ENCODE measurements at places on chromosomes 12 and 14.

GRCh38 chr14:55240526-55241178 lies 30.6 kb upstream of the FBXO34 start:
- DNase-seq = no peak

DNA sequence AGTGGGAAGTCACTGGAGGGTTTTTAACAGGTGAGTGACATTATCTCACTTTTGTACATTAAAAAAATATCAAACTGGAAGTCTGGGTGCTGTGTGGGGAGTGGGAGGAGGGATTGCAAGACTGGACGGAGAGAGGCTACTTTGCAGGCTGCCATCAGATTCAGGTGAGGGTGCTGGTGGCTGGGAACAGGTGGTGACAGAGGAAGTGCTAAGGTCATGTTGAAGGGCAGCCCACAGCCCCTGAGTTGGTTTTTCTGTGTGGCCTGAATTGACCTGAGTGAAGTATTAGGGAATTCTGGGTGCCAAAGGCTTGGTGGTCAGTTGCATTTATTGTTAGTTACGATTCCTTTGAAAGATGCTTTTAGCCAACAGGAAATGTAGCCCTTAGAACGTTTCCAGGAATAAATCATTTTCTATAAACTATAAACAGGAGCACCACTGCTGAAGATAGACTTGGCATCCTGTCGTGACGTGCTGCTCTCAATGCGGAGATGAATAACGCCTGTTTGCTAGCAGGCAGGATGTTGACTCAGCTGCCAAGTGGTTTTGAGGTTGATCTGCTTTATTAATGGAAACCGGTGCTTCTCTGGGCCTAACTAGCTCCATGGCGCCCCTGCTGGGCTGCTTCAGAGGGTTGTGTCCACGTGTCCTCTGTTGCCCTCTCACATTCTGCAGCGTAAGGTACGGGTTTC lies 707.5 kb upstream of the TMEM132C start:
- DNase-seq = peak; percentile 32

- DNase-seq = no peak
Observed at GRCh38 chr12:106892075-106892474, 63.6 kb upstream of the TMEM263 start.

- DNase-seq = no peak
Observed at GRCh38 chr14:90546767-90547166, 149.9 kb downstream of the CALM1 start.

DNA sequence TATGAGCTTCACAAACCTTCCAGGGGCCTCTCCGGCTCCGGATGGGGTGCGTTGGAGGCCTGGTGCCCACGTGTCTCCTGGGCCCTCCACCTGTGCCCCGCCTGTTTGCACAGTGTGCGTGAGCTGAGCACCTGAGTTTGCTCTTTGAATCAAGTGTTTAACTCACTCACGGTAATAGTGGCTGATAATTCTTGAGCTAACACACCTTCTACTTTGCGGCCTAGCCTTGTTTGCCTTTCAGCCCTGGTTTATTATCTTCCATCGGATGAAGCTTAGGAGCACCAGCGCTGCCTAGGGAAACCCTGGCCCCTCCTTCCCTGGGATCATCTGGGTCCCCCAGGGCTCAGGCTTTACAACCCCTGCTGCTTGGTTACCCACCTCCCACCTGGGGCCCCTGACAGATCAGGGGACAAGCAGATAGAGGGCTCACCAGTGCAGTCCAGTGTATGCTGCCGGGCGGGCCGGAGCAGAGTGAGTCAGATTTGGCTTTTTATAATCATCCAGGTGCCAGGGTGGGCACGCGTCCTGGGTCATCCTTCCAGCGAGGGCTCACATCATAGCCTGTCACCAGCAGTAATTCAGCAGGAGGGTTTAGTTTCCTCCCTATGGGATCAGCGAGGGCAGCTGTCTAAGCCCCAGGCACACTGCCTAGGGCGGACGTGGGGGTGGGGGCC lies 62.8 kb upstream of the RFLNA start:
- DNase-seq = no peak

- DNase-seq = no peak
Observed at GRCh38 chr12:111413442-111414086, 7.8 kb downstream of the SH2B3 start.

DNA sequence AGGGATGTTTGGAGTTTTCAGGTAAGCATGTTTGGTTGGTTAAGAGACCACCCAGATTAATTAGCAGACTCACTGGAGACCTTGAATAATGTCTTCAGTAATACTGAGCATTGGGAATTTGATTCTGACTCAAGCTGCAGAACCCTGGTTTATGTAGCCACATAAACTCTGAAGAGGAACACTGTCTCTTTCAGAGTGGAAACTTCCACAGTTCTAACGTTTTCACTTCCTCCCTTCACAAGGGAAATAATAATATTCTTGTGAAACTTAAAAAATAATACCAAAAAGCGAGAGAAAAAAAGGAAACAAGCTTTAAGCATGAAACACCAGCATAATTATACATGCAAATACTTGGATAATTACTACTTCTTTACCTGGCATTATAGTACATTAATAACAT lies 40.0 kb upstream of the ST8SIA1 start:
- no peak for DNase-seq

GRCh38 chr12:52055731-52056711 lies 4.8 kb downstream of the NR4A1 start:
- DNase-seq = no peak

DNA sequence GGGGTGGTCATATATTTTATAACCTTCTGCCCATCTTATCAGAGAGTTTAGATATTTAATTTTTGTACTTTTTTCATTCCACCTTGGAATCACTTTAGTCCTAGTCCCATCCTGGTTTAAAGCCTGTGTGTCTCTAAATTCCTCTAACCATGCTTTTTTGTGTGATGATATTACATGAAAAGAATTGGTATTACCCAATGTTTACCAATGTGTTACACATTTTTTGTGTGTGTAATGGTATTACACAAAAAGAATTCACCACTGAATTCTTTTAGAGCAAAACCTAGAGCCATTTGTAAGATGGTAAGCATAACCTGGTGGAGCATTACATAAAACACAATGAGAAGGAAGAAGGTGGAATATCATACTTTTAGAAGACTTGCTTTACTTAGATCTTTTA lies 77.5 kb downstream of the FAR2 start:
- DNase-seq = no peak

DNA sequence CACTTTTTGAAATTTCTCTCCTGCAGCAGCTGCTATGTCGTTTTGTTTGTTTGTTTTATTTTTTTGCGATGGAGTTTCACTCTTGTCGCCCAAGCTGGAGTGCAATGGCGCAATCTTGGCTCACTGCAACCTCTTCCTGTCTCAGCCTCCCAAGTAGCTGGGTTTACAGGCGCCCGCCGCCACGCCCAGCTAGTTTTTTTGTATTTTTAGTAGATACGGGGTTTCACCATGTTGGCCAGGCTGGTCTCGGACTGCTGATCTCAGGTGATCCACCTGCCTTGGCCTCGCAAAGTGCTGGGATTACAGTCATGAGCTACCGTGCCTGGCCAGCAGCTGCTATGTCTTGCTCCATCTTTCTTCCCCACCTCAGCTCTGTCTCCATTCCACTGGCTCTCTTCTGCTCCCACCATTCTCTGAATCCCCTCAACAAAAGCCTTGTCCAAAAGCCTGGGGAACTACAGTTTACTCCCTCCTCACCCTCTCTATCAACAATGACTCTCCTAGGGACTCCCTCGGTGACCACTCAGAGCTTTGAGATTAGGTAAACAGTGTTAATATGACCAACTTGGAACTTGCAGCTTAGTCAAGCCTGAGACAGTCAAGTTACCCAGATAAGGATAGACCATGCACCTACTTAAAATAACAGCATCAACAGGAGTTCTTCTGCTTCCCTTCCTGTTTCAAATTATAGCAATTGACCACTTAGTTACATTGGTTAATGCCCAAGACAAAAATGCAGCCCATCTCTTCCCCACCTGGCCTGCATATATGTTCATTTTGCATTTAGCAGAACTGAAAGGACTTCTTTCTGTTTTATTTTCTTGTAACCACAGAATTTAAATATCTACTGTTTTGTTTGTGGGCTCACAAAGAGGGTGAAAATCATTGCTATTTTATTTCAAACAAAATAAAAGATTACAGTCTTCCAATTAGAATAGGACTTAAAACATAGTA lies 189.0 kb upstream of the AMIGO2 start:
- DNase-seq = no peak

GRCh38 chr12:58500399-58500798 lies 419.9 kb downstream of the LRIG3 start:
- DNase-seq = no peak

DNA sequence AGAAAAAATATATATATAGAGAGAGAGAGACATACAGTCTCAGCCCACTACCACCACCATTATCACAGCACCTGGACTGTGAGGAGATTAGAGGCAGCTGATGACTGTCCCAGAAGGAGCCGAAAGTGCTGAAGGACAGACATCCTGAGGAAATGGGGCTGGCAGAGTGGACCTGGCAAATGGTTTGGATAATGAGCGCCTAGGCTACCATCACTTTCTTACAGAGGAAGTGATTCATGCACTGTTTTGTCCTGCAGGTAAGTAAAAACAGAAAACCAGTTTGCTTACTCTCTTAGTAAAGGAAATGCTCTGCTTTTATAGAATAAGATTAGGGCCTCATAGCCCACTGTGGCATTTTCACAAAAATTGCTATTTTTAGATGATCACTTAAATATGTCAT lies 28.6 kb upstream of the DNM1L start:
- no peak for DNase-seq

DNA sequence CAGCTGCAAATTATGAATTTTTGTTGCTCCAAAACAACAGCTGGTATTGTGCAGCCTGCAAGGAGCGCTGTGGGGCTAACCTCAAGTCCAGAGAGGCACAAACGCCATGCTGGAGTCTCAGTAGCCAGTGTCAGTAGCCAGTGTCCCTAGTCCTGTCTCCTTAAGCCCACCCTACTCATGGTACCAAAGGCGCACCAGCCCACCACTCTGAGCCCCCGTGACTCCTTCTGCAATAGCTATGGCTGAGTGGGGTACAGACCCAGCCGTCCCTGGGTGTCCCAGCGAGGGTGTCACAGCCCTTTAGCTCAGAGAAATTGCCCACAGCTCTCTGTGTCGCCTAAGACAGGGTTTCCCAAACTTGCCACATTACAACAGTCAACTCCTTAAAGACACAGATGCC lies 65.2 kb downstream of the ARL6IP4 start:
- no peak for DNase-seq

DNA sequence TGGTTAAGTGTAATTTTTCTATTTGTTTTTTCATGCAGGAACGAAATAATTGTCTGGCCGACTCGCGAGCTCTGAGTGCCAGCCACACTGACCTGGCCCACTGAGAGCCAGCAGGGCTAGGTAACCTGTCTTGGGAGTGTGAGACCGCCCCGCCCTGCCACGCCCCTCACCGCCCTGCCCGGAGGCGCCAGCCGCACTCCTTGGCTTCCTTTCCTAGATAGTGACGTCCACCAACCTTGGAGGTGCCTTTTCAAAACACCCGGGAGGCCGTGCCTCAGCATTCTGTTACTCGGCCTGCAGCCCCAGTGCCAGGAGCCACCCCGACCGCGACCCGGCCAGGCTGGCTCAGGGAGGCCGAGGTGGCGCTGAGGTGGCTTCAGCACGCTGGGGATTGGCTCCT lies 21.7 kb downstream of the XRCC3 start:
- no peak for DNase-seq

All from activated effector memory CD4-positive, alpha-beta T cell treated with Interleukin-2 at 50 U/mL for 16 hours (primary cell).